ELR (cell line): ENCODE measurements at places on chromosomes 3 and 15.

DNA sequence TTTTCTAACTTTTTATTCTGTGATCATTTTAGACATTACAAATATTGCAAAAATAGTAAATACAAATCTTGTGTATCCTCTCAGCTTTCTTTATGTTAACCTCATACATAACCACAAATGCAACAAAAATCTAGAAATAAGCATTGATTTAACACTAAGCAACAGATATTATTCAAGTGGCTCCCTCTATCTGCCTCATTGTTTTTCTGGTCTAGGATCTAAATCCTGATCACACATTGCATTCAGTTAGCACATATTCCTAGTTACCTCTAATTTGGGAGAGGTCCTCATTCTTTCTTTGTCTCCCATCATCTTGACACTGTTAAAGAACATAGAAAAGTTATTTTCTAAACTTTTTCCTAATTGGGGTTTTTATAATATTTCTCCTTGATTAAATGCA lies 1126.0 kb downstream of the ROBO2 start:
- peak; percentile 23 for DNase-seq

DNA sequence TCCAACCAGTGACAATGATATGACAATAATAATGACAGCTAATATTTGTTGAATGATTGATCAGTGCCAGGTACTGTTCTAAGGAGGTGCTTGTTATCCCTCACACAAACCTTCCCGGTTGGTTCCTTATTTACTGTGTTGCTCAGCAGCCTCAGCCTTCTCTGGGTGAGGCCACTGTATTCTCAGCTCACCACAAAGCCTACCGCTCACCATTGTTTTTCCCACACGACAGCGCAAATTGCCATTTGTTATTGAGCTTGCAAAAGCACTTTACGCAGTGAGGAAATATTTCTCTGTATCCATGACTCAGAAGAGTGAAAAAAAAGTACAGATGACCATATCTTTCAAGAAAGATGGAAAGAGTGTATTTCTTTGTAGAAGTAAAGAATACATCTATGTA lies 49.5 kb upstream of the PDZRN3 start:
- DNase-seq = no peak

DNA sequence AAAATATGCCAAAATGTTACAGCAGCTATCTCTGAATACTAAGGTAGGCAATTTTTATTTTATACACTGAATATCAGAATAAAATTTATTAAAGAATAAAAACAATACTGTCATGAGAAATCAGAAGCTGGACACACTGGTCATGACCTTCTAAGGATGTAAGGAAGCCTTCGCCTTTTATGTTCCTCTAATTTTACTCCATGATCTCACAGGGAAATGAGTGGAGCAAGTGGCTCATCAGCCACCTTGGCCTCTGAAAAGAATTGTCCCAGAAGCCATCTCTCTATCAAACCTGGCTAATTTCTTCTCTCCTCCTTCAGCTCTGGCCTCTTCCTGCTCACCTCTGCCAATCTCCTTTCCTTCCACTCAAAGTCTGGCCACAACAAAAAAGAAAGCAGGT lies 48.6 kb downstream of the THRB start:
- DNase-seq = no peak

DNA sequence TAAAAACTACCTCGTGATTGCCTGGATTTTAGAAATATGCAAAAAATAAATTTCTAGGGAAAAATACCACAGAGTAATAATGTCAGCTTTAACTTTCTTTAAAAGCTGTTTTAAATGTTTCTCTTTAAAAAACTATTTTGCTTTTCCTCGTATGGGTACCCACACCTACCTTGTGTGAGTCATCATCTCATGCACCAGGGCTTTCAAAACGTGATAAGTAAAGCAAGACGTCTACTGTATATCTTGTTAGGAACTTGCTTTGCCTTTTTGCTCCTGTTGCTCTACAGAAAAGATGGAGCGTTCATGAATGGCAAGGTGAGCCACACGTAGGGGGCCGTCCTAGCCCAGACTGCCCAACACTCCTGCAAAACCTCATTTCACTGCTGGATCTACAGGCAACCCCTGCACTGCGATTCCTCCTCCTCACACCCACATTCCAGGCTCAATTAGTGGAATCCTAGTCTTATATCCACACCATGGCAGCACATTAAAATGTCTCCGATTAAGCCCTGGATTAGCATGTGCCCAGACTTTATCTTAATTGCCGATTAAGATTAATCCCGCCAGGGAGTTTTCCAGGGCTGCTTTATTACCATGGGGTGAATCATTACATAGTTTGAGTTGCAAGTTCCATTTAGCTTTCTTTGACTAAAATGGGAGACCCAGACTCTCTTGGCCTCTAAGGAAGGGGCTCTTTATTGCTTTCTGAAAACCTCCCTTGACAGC lies 293.6 kb upstream of the ICE2 start:
- DNase-seq = no peak

- DNase-seq = no peak
Measured at GRCh38 chr3:180417241-180417640, 184.7 kb upstream of the TTC14 start.

DNA sequence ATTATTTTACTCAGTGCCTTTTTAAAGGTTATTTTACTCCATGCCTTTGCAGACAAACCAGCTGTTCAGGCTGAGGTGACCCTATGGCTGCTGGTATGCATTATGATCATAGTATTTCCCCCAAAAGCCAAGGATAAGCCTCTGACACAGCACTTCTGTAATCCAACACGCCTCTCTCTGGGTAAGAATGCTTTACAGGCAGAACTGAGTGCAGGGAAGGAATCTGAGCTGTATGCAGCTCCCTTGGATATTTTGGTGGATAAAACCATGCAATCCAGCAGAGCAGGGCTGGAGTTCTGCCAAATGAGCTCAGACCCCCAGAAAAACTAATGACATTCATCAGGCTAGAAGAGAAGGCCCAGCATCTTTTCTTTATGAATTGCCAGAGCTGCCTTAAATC lies 11.7 kb upstream of the MAP1A start:
- no peak for DNase-seq

DNA sequence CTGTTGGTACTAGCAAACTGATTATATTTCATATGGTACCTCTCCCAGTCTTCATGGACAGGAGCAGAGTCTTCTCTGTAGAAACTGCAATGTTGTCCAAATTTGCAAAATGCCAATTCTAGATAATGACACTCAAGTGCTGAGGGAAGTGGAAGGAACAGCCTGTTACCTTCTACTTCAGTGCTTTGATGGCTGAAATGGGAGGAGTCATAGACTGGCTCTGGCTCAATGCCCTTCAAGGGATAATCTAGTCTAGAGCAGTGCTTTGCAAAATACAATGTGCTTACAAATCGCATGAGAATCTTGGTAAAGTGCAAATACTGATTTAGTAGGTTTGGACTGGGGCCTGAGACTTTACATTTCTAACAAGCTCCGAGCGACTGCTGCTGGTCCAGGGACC lies 51.7 kb upstream of the ACP3 start:
- no peak for DNase-seq

- no peak for DNase-seq
Measured at GRCh38 chr3:32603064-32603463, 32.4 kb upstream of the DYNC1LI1 start.

DNA sequence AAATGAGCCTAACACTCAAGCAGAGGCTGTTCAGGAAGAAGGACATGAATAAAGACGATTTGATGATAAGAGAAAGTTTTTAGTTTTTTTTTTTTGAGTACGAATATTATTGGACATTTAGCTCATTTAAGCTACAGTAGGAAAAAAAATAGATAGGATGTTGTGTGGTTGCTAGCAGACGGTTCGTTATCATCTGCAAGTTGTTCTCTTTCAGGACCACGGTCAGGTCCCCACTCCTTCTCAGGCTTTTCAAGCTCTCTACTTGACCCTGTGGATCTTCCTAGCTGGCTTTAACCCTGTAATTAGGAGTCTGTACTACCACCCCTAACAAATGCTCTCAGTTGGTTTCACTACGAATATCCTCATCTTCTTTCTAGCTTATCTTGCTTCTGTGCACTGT lies 1.1 kb downstream of the KCNH8 start:
- DNase-seq = peak; percentile 1

DNA sequence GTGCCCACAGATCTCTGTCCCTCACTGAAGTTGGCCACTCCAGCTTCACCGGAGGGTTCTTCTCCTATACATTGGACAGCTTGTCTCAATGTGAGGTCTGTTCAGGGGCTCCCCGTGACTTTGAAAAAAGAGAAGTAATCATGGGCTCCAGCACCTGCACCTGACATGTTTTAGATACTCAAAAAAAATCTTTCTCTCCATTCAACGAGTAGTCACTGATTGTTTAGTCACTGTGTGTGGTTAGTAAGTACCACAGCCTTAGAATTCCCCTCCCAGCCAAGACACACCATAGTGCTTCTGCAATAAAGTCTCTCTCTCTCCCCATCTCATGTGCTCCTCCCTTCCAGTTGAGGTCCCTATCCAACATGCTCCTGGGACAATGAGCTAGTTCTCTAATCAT lies 18.6 kb downstream of the CCR9 start:
- no peak for DNase-seq

DNA sequence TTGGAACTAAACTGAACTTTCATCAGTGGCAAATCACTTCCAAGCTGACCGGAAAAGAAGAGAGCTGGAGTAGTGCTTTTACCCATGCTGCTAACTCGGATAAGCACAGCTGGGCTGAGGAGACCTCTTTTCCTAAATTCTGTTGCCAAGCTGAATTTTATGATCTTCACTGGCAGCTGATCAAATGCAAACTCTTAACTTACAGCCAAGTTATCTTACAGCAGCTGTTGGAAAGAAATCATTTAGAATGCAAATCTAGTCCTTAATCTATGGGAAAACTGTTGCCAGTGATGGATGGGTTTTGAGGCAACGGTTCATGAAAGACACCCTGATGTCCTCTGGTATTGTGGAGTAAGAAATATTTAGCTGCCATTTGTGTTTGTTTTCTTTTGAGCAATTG lies 216.5 kb downstream of the ZNF385D start:
- no peak for DNase-seq
